Thymus (tissue), 14 donors: ENCODE measurements at places on chromosomes 5 and 9.

DNA sequence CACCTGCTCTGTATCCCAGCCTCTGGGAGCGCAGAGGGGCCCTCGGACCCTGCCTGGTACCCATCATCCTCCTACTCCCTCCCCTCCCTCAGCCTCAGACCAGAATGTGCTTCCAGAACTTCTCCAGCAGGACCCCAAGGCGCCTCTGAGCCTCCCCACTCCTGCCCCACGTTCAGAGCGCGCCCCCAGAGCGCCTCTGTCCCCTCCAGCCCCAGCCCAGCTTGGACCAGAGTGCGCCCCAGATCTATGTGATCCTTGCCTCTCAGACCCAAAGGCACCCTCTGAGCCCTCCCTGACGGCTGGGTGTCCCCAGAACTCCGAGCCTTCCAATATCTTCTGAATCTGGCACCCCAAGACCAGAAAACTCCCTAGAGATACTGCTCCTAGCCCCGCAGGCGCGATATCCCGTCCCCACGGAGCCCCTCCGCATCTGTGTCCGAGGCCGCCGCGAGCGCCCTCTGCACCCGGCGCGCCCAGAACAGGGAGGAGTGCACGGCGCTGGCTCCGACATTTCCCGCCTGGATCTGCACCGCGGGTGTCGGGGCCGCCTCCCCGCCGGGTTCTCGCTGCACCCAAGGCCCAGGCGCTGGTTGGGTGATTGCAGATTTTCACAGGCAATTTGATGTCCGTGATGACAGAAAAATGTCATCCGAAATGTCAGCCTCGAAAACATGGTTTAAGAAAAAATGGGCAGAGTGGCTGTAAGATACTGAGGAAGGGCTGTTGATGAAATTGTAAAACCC lies 522 bp downstream of the BHMT start:
- DNase-seq: no peak

- DNase-seq: peak; percentile 46
Measured at GRCh38 chr5:149581192-149581861, at the start of gene ARHGEF37. ARHGEF37 (plus strand) TSS chr5:149581498; CDS start chr5:149597770, 16,272 bp downstream.

GRCh38 chr5:179802950-179803562 lies 3.6 kb downstream of the MGAT4B start:
- no peak for DNase-seq

DNA sequence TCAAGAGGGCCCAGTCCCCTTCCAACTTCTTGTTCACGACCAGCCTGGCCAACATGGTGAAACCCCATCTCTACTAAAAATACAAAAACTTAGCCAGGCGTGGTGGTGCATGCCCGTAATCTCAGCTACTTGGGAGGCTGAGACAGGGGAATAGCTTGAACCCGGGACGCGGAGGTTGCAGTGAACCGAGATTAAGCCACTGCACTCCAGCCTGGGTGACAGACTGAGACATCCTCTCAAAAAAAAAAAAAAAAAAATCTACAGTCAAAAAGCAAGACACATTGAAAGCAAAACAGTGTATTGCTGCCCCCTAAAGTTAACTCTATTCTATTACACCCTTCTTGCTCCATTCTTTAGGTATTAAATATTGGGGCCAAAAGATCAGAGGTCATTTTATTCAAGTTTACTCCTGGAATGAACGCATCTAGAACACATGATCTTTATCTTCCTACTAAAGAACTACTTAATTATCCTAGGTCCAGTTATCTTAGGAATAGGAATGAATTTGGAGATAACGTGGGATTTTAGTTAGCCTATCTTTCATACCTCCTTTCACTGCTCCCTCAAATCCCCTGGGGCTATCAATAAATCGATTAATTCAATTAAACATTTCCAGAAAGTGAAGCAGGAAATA lies 2.4 kb downstream of the ATG12 start:
- DNase-seq: peak; percentile 63

DNA sequence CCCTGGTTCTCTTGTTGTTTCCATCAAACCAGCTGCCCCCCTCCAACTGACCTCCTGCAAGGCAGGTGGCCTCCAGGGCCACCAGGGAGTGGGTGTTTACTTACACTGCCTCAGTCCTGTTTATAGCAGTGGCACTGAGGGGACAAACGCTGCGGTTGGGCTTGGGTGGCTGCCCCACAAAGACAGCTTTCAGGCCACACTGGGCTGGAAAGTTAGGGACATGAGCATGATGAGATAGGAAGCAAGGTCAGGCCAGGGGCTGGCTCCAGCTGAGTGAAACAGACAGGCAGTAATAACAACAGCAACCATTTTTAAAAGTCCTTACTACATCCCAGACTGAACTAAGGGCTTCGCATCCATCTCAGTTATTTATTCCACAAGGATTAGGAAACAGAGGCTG lies 20.6 kb downstream of the BOD1 start:
- no peak for DNase-seq

- DNase-seq: no peak
Measured at GRCh38 chr9:127258606-127259471, 5.7 kb upstream of the GARNL3 start.

- no peak for DNase-seq
Measured at GRCh38 chr9:123026425-123026824, 7.0 kb upstream of the GPR21 start.

- DNase-seq: no peak
Measured at GRCh38 chr5:33531824-33532223, 91.1 kb downstream of the TARS1 start.

- no peak for DNase-seq
Measured at GRCh38 chr5:6829150-6829784, 116.0 kb downstream of the TENT4A start.

- no peak for DNase-seq
Measured at GRCh38 chr5:102961671-102962070, 158.3 kb downstream of the GIN1 start.

- DNase-seq: no peak
Measured at GRCh38 chr9:68690088-68690487, 15.0 kb upstream of the PIP5K1B start.

DNA sequence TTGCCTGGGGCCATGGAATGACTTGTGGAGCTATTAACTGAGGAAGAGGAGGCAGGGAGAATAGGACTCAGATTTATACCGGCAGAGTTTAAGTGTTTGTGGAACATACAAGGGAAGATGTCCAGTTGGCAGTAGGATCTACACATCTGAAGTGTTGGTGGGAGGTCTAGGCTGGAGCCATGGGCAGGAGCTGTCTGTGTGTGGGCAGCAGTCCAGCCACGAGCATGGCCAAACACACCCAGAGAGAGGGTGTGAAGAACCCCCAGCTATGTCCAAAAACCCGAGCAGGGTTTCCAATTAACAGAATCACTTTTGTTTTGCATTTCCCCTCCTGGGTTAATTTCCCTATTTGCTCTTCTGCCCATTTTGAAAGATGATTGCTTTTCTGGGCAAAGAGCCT lies 393.7 kb downstream of the CDK5RAP2 start:
- no peak for DNase-seq

DNA sequence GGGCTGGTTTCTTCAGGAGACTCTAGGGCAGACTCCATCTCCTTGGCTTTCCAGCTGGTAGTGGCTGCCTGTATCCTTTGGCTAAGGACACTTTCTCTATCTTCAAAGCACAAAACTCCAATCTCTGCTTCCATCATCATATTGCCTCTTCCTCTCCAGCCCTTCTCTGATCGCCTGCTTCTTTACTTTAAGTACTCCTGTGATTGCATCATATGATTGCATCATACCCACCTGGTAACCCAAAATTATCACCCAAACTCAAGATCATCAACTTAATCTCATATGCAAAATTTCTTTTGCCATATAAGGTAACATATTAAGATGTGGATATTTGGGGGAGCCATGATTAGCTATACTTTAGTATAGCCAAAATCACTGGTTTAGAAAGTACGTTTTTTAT lies 1092.6 kb upstream of the CDH6 start:
- DNase-seq: no peak

DNA sequence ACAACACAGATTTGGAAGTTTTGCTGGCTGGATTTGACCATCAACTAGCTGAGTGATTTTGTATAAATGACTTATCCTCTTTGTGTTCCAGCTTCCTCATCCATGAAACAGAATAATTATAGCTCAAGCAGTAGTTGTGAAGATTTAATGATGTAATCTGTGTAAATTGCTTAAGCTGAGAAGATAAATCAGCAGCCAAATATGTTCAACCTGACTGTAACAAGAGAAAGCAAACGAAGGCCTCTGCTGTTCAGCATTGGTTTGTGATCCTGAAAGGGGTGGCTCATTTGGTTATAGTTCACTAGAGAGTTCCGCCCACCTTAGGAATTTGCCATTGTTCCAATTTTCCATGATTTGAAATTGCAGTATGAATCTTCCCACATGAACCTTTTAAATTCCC lies 75.7 kb upstream of the CCDC112 start:
- no peak for DNase-seq

- DNase-seq: peak; percentile 62
Measured at GRCh38 chr5:173331956-173332479, 3.8 kb upstream of the STC2 start.
